Fibroblast of skin of right quadriceps (primary cell): ENCODE measurements at places on chromosomes 7 and 10.

GRCh38 chr10:86899670-86900276 is 57.6 kb downstream of the MMRN2 start:
- DNase-seq, result peak; percentile 63

DNA sequence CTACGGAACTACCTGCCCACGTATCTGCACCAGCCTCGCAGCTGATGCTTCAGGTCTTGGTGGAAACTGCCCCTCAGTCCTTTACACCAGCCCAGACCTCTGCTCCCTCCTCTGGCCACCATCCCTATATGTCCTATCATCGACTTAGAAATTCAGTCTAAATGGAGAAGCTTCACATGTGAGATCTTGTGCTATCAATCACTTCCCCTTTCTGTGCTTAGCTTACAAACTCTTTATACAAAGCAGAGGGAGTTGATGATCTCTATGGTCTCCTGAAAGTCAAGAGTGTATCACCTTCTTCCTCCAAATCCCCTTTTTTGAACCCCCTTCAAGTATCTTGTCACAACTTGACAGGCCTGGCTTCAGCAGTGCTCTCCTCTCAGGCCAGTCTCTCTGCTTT is 30.7 kb downstream of the ZNF777 start:
- DNase-seq, result no peak

GRCh38 chr10:61623161-61623560 is 39.6 kb upstream of the CABCOCO1 start:
- no peak for DNase-seq

GRCh38 chr10:42998481-42999384 is 78.1 kb upstream of the RET start:
- no peak for DNase-seq

GRCh38 chr10:109055243-109055642 is 868.1 kb downstream of the XPNPEP1 start:
- no peak for DNase-seq

GRCh38 chr7:2892549-2892948 is 48.4 kb upstream of the GNA12 start:
- no peak for DNase-seq

DNA sequence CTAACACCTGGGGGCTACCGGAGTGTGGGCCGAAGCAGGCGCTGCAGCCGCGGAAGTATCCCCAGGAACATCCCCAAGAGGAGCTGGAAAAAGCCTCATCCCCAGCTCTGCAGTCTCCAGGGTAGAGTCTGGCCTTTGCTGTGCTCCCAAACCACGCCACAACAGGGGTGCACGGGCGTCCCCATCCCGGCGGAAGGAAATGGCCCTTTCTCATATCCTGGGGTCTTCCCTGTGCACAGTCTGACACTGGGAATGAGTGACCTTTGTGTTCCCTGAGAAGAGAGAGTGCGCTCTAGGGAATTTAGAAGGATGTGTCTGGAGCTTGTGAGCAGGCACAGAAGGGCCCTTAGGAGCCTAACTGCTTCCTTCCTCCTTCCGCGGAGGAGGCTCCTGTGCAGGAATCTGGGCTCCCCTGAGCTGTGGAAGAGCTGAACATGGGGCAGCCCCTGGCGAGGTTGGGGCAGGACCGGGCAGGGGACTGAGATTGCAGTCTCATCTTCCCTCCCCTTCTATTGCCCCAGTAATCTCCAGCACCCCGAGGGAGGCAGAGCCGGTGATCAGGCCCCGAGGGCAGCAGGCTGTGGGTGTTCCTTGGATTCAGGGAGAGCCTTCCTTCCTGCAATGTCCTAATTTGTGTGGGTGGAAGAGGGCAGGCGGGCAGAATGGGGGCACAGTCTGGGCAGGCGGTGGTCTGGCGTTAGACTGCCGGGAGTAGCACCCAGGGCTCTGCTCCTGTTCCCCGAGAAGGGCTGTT is 1.3 kb downstream of the REPIN1 start:
- no peak for DNase-seq

DNA sequence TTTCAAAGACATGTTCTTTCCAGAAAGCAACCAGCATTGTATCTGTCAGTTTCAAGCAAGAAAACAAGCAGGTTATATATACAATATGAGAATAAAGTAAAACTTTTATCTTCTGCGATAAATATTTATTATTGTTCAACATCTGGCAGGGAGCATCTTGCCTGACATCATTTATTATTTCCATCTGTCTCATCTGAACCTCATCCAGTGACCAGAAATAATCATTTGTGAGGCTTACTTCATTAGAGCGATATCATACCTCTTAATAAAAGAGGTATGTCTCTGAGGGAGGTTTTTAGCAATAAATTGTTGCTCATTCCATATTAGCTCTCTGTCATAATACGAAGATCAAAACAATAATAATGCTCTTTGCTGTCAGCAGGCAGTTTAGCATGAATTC is 226.1 kb downstream of the CDC14C start:
- DNase-seq, result no peak

DNA sequence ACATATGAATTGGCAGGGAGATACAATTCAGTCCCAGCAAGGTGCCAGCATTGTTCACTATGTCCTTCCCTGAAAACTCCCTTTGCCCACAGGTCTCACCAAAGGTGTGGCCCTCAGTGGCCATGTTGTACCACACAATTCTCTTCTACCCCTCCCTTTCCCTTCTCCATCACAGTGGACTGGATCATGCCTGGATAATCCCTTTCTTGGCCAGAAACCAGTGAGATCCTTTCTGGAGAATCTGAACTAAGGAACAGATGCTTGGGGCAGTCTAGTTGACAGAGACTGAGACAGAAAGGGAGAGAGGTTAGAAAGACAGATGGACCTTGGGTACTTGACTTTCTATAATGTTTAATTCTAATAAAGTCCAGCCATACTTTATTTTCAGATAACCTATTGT is 9.5 kb downstream of the NMT2 start:
- DNase-seq, result no peak

- no peak for DNase-seq
Observed at GRCh38 chr7:132520591-132521280, 55.5 kb downstream of the PLXNA4 start.
